ENCODE measurements at places on chromosomes 2 and 18.

- peak; percentile 64 for DNase-seq
Measured at GRCh38 chr2:151363709-151364108, 6.3 kb downstream of the TNFAIP6 start.

DNA sequence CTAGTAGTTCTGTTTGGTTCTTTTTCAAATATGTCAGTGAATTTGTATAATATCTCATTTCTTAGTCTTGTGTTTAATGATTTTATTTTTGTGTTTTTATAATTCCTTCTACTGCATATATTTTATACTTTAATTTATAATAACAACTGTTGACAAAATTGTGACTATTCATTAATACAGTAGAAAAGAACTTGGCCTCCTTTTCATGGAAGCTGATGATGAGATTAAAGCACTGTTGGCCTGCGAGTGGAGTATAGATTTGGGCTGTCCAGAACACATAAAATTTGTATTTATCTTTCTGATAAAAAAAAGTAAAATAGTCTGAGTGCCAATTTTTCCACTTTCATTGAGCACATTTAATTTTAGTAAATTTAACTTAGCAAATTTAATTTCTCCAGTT lies 12.1 kb downstream of the CFLAR start:
- no peak for DNase-seq

DNA sequence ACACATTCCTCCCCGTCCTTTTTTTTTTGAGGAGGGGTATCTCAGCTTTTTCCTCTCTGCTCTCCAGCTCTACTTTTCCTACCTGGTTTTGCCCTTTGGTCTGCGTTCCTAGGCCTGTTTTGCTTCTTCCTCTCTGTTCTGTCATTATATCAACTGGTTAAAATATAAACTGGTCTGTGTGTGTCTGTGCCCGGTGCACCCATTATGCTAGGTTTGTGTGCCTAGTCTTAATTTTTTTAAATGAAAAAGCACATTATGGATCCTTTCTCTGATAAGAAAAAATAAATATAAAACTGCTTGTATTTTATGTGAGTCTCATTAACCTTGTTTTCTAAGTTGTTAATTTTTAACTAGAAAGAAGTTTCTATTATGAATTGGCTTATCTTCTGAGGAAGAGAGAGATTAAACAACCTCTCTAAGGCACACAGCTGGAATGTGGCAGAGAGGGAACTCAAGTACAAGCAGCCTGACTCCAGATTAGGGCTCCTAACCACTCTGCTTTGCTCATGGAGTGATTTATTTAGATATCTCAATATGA lies 17.4 kb downstream of the SLC38A11 start:
- DNase-seq = no peak

DNA sequence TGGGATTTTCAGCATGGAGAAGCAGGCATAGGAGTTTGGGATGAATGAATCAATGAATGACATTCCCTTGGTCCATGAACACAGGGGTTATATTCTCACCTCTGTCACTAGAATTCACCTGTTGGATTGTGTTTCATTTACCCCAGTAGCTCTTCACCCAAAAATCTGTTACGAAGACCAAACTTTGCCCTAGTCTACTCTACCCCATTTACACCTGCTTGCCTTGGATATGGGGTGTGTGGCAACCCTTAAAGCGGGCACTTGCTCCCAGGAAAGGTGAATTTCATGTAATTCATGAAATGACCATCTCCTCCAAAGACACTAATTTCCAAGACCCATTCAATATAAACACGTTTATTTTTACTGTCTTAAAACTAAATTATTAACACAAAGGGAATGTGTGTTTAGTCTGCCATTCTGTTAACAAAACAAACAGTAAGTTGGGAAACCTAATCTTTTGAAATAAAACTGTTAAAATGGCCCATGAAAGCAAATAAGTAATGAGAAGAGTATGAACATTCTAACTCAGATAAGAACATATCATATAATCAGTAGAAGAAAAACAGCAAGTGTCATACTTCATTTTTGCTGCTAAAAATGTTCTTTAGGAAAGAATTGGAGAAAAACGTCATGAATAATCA lies 268.0 kb downstream of the NAPG start:
- DNase-seq = no peak

GRCh38 chr2:107001964-107002696 lies 116.2 kb upstream of the ST6GAL2 start:
- no peak for DNase-seq

GRCh38 chr2:202790676-202791075 lies 80.9 kb downstream of the ICA1L start:
- DNase-seq = no peak

GRCh38 chr18:69982417-69982816 lies 34.7 kb upstream of the CD226 start:
- DNase-seq = no peak

- DNase-seq = no peak
Measured at GRCh38 chr2:5074733-5075132, 617.5 kb upstream of the SOX11 start.

GRCh38 chr2:216608525-216608924 lies 24.7 kb upstream of the IGFBP2 start:
- DNase-seq = no peak

DNA sequence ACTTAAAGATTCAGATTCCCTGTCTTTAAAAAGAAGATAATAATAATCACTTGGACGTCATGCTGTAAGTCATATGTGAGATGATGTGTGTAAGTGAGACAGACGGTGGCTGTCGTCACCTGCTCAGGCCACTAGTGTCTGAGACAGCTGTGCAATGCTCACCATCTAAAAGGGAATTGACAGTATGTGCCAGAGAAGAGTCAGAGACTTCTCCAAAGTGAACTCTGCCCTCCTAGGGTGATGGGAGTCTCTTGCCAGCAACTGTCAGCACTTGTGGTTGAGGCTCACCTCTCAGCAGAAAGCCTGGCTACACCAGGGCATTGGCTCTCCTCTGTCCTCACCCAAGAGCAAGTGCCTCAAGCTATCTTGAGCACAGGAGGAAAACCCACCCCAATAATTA lies 131.6 kb upstream of the DNAJC10 start:
- no peak for DNase-seq

GRCh38 chr18:10681581-10682367 lies 155.9 kb downstream of the NAPG start:
- DNase-seq = no peak

DNA sequence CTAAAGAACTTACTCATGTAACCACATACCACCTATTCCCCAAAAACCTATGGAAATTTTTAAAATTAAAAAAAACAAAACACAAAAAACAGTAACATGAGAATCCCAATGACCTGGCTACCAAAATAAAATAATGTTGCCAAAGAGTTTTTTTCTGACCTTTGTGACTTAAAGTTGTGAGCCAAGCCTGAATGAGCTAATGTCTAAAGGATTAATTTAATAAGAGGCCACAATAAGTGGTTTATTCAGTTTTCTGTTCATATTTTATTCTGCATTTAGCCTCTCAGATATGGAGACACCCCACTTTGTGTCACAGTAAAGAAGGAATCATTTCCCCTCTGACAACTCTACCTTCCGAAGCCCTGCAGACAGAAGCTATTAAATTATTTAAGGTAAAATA lies 42.6 kb upstream of the DYNC2LI1 start:
- DNase-seq = no peak

DNA sequence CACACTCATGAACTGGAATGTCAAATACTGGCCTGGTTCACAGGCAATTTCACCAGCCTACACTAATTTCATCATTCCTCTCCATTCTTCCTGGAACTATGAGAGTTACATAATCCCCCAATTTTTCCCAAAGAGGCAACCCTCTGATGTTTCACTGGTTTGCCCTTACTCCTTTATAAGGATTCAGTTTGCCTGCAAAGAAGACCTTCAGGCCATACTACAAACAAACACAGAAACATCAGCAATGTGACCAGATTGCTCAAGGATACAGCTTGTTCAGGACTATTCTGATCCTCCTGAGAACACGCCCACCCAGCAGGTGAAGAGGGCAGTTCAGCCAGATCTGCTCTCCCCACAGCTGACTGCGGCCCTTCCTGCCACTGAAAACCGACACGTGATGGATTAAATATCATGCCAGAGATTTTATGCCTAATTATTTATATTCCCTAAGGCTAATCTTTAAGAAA lies 215.5 kb downstream of the ETAA1 start:
- DNase-seq = no peak
